SK-N-SH (cell line): ENCODE measurements at places on chromosomes 2 and 18.

GRCh38 chr2:151999053-151999452 lies 99.8 kb downstream of the CACNB4 start:
- peak; percentile 72 for DNase-seq

DNA sequence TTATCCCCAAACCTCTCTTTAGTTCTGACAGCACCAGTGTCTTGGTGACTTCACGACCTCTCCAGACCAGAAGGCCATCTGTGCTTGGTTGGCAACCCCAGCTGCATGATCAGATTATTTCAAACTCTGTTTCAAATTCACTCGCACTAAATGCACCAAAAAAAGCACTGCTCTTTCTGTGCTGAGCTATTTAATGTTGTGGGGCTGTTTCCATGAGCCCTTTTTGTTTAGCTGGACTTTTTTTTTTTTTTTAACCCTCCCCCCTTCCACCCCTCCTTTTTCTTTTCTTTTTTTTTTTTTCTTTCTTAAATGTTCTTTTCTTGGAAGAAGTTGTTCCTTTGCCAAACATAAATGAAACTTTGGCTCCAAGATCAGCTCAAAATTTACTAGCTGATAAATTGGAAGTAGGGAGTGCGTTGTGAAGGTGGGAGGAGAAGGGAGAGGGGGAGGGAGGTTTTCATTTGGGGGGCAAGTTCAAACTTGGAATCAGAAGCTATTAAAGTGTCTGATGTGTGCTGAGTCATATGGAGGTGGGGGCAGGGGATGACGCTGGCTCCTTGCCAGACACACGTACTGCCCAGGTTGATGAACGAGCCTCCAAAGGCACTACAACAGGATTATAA lies 543.0 kb upstream of the TNP1 start:
- DNase-seq = no peak

- DNase-seq = no peak
Observed at GRCh38 chr2:191222507-191222906, 22.7 kb upstream of the MYO1B start.

DNA sequence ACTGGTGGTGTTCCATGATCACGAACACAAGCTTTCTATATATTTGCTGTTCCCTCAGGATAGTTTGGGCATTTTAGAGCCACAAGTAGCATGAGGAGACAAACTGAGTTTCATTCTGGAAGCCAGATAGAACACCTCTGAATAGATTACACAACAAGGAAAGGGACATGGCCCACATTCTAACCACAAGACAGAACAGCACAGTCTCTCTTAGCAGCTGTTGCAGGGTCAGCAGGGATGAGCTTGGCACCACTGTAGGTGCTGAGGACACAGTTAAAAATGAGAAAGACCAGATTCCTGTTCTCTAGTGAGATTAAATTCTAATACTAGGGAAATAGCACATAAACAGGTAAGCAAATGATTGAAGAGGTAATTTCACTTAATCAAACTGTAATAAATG lies 235.3 kb downstream of the ZNF407 start:
- DNase-seq = no peak

- no peak for DNase-seq
Observed at GRCh38 chr2:182929972-182930371, 63.5 kb upstream of the FRZB start.

- DNase-seq = peak; percentile 85
Observed at GRCh38 chr2:240640939-240641338, 15.7 kb downstream of the GPR35 start.

DNA sequence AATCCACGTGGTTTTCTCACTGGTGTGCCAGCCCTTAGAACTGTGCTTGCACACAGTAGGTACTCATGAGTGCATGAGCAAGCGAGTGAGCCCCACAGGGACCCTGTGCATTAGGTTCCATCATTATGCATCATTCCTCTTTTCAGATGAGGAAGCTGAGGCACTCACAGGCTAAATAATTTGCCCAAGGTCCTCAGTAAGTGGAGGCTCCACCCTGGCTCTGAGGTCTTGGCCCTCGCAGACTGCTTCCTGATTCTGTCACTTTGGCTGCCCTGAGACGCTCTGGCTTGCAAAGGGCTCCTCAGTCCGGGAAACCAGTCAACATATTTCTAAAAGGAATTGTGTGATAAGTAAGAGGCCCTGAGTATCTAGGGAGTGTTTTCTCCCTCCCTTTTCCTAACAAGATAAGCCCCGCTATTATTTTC lies 71.7 kb downstream of the IL1R2 start:
- DNase-seq = no peak

DNA sequence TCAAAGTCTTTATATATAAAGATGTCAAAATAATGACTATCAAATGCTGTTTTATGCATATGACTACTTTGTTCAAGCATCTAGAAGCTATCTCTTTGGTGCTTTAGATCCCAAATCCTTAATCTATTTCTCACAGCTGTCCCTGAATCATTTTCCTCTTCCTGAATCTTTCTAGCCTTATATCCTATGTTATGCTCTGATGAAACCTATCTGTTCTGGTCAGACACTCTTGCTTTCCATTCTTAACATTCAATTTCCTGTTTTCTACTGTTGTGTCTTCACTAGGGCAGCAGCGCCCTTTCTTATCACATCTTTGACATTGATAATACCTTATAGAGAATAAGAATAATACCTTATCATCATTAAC lies 6.3 kb upstream of the PARD3B start:
- no peak for DNase-seq

DNA sequence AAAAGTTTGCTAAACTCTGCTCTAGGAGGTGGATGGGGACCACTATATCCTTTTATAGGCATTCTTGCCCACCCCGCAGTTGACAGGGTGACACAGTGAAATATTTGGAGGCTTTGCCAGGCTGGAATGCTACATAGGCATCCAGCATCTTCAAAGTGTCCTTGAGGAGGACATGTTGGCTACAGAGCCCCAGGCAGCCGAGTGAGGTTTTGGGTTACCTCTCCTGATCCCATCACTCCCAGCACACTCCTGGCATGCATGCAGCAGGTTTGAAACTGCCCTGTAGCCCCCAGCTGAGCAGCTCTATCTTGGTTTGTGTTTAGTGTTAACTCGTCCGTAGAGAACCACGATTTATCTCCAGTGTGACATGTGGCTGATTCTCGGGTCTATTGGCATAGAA lies 7.3 kb downstream of the FOSL2 start:
- DNase-seq = no peak
